ENCODE measurements at places on chromosomes 1 and 21. TPM values are rescaled to one million over a fixed set of nuclear protein-coding genes. Genes with fewer than 3 reads are reported as not detected.

Gene PRKAA2
- total RNA-seq: under 0.01 TPM

Gene TMCO2
- not detected for total RNA-seq

Gene TSPAN1
- total RNA-seq: not detected

Gene MYBPH
- not detected for total RNA-seq

Gene SLAMF7
- total RNA-seq: 12.9 TPM

Gene S100A11
- 63.4 TPM for total RNA-seq

Gene CD1D
- 13.9 TPM for total RNA-seq

Gene HMCN1
- under 0.01 TPM for total RNA-seq

Gene HSF2BP
- 0.42 TPM for total RNA-seq

Gene LINGO4
- total RNA-seq: under 0.01 TPM

Gene TMEM167B
- total RNA-seq: 65.1 TPM

Gene NR1I3
- total RNA-seq: 0.31 TPM
